ENCODE measurements at places on chromosomes 5 and 9.

DNA sequence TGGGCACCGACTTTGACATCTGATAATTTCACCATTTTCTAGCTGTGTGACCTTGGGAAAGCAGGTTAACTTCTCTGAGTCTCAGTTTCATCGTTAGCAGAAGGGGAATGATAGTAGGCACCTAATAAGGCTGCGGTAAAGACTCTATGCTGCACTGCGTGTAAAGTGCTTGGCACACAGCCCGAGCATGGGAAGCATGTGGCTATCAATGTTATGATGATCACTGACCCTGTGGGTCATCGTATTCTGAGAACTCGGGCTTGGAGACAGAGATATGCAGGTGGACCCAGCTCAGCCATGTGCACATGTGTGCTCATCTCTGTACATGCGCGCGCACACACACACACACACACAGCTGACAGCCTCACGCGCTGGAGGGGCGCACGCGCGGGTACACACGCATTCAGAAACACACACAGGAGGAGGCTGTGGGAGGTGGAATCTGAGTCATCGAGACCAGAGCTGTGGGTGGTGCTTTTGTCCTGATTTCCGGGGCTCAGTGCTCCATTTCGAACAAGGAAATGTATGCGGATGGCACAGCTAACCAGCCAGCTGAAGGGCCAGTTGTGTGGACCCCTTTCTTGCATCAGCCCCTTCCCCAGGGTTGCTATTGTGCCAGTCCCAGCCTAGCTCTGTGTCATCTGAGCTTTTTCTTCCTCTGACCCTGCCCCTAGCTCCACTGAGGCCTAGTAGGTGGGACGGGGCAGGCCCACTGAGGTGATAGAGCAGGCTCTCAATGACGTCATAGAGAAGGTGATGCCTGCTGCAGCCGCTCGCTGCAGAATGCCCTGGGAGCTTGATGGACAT is 11.1 kb upstream of the ARAP3 start:
- no peak for DNase-seq

GRCh38 chr5:10913841-10914240 is 152.8 kb upstream of the DAP start:
- no peak for DNase-seq

DNA sequence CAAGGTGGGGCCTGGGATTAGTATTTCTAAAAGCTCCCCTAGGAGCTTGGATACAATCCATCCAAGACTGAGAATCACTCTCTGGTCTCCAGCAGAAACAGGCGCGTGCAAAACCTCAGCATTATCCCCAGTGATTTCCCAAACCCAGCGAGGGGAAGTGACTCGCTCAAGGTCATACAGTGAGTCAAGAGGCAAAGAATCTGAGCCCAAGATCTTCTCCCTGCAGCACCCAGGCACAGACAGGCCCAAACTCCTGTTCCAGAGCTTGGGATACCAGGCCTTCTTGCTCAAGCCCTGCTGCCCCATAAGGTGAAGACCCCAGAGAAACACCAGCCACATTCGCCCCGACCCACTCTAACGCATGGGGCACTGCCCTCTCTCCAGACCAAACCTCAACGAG is 33.2 kb downstream of the SHB start:
- no peak for DNase-seq

DNA sequence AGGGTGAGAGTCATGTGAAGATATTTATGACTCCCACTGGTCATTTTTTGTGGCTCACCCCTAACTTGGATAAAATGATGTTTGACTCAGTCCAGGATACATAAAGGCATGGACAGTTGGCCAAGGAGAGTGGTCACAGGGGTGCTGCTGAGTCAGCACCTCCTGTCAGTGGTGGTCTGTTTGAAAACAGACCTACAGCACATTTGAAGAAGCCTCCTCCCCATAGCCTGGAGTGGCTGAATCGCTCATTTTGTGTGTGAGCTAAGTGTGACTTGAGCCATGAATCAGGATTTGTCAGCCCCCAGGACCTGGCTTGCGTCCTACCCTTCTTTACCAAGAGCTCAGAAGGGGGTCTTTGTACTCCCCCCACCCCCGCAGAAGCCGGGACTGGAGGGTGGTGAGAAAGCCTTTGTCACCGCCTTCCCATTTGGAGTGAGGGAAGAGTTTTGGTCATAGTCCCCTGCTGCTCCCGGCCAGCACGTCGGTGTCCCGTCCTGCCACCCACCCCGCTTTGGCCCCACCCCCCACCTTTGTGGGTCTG is 35.6 kb downstream of the TRIO start:
- no peak for DNase-seq

DNA sequence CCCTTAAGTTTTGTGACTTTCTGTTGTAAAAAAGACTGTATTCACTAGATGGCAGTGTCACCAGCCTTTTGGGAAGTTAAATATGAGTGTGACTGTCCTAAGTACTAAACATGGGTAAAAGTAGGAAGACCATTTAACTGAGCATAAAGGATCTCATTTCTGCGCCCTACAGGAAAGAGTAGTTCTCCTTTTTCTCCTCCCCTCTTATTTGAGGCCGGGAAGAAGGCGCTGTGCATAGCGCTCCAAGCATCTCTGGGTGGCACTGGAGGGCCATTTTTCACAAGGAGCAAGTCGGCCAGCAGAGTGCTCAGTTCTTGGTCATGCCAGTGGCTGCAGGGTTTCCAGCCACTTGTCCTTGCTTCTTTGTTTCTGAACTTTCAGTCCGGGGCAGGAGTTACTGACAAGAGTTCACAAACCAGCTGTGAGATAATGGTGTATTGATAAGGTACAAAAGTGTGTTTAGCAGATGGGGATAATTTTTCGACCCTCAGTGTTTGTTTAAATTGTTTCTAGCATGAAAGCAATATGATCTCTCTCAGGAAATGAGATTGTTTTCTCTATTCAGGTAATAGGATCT is 227.6 kb upstream of the DMRT1 start:
- no peak for DNase-seq

GRCh38 chr9:134937566-134938345 is 20.0 kb upstream of the FCN1 start:
- no peak for DNase-seq

DNA sequence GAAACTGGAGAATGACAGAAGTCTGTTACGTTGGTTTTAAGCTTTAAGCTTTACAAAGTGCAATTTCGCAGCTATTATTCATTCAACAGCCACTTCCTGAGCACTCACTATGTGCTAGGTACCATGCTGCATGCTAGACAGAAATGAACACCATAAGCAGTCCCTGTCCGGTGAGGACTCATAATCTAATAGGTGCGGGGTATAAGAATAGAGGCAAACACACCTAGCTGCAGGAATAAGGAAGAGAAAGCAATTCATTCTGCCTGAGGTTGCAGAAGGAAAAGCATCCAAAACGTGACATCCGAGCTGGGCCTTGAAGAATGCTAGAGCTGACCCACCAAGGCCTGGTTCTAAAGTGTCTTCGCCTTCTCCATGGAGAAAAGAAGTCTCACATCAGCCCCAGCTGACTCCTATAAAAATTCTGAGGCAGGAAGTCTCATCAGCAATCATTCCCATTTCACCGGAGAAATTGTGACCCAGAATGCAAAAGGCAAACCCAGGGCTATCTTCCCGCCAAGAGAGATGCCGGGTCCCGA is 542 bp downstream of the FKBP15 start:
- no peak for DNase-seq

DNA sequence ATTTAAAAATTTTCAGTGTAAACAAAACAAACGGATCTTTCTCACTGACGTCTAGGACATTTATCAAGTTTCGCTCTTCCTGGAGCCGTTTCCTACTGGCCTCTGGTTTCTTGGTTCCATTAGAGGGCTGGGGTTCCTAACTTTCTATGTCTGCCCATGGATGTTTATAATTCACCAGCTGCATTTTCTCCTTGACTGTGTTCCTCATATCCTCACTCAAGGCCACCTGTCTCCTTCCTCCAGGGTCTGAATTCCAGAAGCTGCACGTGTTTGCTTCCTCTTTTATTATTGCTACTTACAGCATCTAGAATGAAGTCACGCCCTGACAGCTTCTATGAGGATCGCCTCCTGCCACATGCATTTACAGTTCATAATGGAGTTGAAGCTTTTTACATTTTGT is 74.1 kb upstream of the BASP1 start:
- DNase-seq = no peak

DNA sequence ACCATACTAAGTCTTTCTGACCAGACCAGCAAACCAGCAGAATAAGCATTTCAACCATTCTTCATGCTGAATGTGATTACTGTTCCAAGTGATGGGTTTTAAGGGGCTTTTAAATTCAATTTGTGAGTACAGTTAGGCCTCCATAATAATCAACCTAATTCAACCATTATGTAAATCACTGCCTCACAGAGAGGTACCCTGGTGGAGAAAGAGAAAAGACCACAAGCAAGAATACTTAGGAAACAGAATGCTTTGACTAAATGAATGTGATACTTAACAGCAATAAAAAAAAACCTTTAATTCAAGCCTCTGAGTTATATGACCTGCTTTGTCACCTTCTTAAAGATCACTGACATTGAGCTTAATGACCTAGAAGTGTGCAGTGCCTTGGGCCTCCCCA is 162.1 kb downstream of the EPB41L4A start:
- DNase-seq = no peak

- no peak for DNase-seq
These were observed 91.5 kb downstream of the GHR start for GRCh38 chr5:42514754-42515153.
